ENCODE measurements at places on chromosomes 3 and 15.

GRCh38 chr3:125140818-125141595 lies 71.5 kb downstream of the SLC12A8 start:
- DNase-seq = no peak

GRCh38 chr3:52238193-52238760 lies 681 bp downstream of the TWF2 start:
- no peak for DNase-seq

DNA sequence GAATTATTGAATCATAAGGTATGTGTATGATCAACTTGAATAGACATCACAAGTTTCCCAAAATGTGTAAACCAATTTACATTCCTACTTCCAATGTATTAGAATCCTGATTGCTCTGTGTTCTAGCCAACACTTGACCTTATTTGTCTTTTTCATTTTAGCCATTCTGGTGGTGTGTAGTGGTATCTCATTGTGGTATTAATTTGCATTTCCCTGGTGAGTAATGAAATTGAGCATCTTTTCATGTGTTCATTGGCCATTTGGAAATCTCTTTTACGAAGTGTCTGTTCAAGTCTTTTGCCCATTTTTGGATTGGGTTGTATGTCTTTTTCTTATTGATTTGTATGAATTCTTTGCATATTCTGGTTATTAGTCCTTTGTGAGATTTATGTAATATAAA lies 138.0 kb downstream of the RBPMS2 start:
- no peak for DNase-seq

GRCh38 chr3:4722103-4722502 lies 229.0 kb downstream of the ITPR1 start:
- DNase-seq = no peak

DNA sequence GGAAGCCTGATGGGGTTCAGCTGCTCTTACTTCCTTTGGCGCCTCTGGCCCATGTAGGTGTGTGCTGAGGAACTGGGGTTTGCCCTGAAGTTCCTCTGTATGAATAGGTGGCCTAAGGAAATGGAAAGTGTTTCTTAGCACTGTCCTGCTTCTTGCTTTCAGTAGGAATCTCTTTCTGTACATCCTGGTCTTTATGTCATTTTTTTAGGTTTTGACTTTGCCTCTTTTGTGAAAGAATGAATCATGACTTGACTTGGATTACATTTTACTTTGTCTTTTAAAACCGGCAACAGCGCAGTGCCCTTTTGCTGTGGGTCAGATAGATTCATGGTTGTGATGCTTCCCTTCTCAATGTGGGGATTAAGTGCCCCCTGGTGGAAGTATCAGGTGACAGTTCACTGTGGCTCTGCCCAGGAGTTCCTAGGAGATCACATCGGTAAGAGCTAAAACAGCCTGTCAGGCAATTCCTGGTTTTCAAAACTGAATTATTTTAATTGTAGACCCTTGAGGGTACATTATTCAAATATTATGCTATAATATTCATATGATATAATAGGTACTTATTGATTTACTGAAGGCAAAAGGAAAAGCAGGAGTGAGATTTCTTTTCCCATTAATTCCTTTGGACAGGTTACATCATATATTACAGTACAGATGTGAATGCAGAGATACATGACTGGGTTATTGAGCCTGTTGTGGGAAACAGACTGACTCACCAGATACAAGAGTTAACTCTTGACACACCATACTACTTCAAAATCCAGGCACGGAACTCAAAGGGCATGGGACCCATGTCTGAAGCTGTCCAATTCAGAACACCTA lies 95.4 kb downstream of the HCN4 start:
- peak; percentile 5 for DNase-seq

GRCh38 chr3:129370248-129370964 lies 58.0 kb downstream of the EFCAB12 start:
- DNase-seq = no peak

GRCh38 chr3:188088948-188089685 lies 64.8 kb upstream of the LPP start:
- DNase-seq = no peak

DNA sequence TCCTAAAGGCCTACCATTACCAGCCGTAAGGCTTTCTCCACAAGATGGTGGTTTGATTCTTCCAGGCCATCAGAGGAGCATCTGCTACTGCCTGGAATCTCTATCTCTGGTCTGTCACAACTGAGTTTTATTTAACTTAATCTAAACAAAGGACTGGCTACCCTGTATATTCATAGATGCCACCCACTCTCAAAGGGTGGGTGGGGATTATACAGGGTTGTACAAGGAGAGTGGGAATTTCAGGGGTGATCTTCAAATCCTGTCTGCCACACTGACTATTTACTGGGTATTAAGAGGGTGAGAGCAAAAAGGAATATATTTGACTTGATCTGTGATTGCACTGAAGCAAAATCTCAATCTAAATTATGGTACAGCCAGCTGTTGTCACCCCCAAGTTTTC lies 253.3 kb downstream of the MBNL1 start:
- DNase-seq = no peak

DNA sequence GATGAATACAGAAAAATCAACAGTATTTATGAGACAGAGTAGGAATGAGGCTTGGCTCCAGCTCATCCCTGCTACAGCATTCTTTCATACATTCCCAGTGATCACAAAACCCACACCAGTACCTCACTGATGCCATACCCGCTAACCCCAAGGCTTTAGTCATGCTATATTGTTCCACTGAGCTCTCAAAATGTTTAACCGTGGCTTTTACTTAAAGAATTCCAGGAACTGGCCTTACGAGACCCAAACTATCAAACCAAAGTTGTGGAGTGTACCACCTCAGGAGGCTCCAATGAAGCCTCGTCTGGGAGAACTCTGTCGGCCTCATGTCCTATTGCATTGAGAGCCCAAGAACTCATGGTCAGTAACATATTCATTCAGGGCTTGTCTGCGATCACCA lies 278.9 kb downstream of the ULK4 start:
- DNase-seq = no peak

- DNase-seq = no peak
These were observed 86.2 kb upstream of the COL6A5 start for GRCh38 chr3:130259166-130259874.

DNA sequence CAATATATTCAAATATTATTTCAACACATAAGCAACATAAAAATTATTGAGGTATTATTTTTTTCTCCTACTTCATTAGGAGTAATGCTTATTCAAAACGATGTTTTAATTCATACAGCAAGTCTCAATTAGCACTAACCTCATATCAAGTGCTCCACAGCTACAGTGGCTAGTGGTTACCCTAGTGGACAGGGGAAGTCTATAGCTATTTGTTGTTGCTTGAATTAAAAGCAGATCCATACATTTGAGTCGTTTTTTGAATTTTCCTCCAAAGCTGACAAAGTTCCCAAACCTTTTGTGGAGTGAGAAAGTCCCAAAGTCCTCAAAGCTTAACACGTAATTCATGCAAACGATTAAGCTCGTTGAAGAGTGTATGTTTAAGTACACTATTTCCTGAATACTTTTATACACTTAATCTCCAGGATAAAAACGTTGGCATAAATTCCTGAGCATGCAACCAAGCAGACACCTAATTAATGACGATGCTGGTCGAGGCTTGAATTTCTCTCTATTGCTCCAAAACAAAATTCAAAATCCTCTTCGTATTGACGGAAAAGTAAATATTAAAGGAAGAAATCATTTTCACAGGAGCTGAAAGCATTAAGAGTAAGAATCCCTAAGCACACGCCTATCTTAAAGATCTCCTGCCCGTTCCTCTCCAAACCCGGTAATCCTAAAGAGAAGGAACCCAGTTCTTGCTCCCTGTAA lies 985 bp downstream of the VPS13C start:
- no peak for DNase-seq

DNA sequence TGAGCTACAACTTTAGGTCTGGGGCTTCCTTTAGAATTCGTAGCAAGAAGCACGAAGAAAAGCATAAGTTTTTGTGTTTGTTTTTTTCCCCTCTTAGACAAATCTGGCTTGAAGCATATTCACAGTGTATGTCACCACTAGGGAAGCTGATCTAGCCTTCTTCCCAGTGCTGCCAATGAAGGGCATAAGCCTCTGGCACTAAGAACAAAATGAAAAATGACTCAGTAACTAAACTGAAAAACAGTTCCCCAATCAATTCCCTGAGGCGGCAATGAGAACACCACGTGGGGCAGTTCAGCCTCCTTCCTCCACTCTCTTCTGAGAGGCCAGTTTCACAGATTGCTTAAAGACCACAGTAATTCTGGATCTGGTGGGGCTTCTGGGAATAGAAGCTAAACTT lies 338.1 kb downstream of the GAP43 start:
- no peak for DNase-seq

- no peak for DNase-seq
These were observed 27.6 kb downstream of the FGD5 start for GRCh38 chr3:14846226-14846880.

Measured in CD4-positive, alpha-beta T cell (primary cell).